ENCODE measurements at places on chromosomes 3 and 15.

DNA sequence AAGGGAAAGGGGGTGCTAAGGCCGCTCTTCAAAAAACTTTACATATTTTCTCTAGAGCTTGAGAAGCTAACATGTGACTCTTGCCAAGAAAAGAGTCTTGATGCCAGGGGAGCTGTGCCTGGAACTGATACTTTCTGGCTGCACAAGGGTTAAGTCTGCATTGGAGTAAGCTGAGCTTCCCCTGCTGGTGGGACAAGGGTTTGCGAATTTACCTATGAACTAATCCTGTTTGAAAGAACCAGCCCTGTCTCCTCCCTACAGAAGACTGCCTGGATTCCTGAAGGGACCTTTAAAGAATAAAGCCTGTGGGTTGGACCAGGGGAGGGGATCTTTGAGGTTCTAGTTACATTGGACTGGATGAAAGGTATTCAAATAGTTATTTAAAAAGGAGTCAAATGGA is 58.3 kb upstream of the EPHA3 start:
- DNase-seq, result no peak

DNA sequence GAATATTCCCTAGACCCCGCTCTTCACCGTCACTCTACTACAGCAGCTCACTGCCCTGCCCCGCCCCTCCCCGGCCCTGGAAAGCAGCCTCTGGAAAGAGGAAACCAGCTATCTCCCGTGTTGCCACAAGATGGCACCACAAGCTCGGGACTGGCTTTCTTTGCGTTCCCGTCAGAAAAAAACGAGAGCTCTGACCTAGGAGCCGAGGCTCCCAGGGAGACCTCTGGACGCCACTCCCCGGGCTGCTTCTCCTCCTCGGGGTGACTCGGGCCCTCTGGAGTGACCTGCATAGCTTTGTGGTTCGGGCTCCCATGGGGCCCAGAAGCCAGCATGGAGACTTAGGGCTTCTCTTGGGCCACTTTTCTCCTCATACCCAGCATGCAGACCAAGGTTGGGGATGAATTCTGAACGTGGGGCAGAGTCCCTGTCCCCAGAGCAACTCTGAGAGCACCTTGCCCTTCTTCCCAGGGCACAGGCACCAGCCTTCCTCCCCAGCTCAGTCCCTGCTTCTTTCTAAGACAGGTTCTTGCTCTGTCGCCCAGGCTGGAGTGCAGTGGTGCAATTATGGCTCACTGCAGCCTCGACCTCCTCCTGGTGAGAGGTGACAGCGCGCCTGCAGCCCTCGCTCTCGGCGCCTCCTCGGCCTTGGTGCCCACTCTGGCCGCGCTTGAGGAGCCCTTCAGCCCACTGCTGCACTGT is 19.0 kb downstream of the STOML1 start:
- DNase-seq, result peak; percentile 35

- no peak for DNase-seq
Observed at GRCh38 chr3:134302674-134303073, 52.0 kb upstream of the RYK start.

GRCh38 chr3:43059456-43059855 is 46.4 kb downstream of the POMGNT2 start:
- no peak for DNase-seq

GRCh38 chr3:76812649-76813242 is 227.2 kb upstream of the ROBO2 start:
- DNase-seq, result no peak

DNA sequence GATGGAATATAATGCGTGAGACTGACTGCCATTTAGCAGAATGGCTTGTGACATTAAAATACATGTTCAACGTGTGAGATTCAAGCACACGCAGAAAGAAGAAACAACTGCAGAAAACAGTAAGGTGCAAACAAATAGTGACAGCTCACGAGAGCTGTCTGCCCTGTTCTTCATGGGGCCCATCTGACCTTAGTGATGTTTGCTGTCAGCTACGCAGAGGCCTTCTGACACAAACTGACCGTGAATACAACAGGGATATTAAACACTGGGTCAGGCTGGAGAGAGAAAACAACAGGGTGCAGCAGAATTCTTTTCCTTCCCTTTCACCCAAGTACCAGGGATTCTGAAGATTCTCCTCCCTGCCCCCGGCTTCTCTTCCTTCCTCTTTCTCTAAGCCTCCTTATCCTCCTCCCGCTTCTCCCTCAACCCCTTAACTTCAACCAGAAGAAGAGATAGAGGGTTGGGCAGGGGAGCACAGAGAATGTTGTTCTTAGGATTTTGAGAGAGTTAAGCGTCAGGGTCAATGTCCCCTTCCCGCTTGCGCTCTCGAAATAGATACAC is 2.1 kb downstream of the TNFAIP8L3 start:
- DNase-seq, result no peak

GRCh38 chr15:42427429-42428223 is 63.3 kb downstream of the ZNF106 start:
- DNase-seq, result no peak

DNA sequence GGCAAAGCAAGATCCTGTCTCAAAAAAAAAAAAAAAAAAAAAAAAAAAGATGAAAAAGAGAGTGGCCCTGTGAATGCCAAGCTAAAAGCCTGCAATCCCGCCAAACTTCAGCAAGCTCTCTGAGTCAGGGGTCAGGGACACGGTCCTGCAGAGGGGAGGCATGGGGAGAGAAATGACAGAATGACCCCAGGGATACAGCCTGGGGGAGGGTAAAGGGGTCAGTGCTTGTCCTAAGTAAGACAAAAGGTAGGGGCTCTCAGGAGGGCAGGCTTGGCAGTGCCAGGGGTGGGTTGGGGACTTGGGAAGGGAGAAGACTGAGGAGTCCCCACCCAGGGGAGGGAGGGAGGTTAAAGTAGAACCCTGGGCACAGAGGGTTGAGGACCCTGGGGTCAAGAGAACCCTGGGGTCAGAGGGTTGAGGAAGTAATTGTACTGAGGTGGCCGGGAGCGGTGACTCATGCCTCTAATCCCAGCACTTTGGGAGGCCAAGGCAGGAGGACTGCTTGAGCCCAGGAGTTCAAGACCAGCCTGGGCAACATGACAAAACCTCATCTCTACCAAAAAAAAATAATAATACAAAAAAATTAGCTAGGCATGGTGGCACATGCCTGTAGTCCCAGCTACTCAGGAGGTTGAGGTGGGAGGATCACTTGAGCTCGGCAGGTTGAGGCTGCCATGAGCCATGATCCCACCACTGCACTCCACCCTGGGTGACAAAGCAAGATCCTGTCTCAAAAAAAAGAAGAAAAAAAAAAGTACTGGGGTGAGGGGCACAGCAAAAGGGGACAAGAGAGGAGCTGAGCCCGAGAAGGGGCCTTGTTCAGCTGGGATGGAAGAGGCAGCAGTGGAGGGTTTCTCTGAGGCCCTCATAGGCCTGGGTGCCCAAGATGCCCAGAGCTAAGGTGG is 5.2 kb upstream of the SEMA3B start:
- no peak for DNase-seq

DNA sequence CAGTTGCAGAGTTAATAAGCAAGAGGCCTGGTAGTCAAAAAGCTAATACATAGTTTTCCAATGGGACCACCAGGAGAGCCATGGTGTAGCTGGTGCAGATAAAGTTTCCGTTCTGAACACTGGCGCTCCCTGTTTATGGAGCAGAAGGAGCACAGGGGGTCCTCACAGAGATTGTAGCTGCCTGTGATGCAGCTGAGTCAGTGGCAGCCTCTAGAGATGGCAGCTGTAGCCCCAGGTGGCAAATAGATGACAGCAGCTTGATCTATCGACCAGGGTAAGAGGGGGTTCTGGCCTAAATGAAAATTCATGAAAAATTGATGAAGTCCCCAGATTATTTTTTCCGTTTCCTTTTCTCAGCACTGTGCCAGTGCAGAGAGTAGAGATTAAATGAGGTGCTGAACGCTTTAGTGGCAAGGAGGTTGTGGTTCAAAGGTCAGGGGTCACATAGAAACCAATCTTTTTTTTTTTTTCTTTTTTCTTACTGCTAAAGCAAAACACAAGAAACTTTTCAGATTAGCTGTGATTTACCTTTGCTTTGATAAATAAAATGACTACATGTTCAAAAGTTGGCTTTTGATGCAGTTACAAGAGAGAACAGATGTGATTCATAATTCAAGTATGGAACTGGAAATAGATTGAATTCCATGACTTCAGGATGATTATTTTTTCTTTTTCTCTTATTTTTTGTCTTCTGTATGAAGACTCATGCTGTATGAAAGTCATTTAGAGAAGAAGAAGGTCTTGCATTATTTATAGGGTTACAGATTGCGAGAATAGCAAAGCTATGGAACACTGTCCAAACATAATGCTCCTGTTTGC is 63.3 kb downstream of the ROBO2 start:
- DNase-seq, result no peak

- DNase-seq, result no peak
Observed at GRCh38 chr3:165389064-165389463, 192.9 kb upstream of the SLITRK3 start.

- DNase-seq, result no peak
Observed at GRCh38 chr3:61608072-61608471, 46.7 kb downstream of the PTPRG start.

- no peak for DNase-seq
Observed at GRCh38 chr3:178787960-178788359, 251.7 kb downstream of the KCNMB2 start.

- no peak for DNase-seq
Observed at GRCh38 chr3:172112078-172112733, 72.8 kb downstream of the FNDC3B start.

GRCh38 chr3:28206479-28206878 is 34.9 kb upstream of the CMC1 start:
- no peak for DNase-seq

DNA sequence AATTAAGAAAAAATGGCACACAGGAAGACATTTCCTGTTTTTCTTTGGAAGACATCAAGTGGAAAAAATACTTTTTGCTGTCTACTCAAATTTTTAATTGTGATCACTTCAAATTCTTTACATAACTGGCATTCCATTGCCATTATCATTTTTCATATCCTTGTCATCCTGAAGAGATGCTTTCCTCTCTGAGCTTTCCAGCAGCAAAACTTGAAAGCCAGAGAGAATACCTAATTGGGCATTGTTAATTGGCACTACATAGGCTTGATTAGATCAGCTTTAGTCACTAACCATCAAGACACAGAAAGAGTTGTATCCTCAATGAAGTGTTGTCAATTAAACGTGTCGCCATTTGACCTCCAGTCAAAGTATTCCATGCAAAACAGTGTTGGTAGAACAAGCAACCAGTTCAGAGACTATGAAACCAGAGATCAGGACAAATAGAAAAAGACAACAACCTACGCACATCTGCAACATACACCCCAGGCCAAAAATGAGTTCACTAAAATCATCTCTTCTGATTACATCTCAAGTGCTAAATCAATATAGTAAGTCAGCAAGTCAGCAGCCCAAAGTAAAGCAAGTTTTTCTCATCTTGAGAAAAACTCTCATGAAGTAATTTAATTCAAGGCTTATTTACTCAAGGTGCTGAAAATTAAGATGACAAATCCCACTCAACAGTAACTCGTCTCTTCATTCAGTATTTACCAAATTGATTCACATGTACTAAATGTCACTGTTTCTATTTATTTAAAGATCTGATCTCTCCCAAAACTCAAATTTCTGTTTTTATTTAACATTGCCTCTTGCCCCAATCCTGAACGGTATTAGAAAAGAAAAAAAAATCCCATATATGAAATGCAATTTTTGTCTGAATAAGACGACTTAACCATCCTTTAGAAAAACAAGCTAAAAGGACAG is 123.0 kb downstream of the SUCLG2 start:
- DNase-seq, result no peak

DNA sequence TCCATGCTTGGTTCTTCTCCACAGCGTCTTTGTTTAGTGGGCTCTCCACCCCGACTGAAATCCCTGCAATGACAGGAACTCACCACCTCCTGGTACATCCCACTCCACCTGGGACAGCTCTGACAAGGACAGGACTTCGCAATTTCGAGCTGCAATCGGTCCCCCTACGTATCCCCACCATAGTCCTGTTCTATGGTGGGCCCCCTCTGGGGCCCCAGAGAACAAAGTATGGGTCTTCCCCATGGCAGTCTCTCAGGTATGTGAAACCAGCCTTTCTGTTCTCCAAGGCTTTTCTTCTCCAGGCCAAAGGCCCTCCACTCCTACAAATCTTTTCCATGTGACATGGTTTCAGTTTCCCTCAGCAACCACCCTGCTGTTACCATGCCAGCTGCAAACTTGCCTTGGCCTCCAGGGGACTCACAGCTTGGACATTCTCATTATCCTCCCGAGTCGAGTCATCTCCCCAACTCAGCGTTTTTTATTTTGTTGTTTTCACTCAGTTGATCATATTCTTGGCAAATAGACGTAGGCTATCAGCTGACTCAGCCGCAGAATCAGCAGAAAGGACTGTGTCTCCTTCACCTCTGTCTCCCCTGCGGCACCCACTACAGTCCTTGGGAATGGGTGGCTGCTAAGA is 233.3 kb downstream of the OPA1 start:
- no peak for DNase-seq

- DNase-seq, result no peak
Observed at GRCh38 chr3:36945333-36945980, 603 bp upstream of the TRANK1 start.

DNA sequence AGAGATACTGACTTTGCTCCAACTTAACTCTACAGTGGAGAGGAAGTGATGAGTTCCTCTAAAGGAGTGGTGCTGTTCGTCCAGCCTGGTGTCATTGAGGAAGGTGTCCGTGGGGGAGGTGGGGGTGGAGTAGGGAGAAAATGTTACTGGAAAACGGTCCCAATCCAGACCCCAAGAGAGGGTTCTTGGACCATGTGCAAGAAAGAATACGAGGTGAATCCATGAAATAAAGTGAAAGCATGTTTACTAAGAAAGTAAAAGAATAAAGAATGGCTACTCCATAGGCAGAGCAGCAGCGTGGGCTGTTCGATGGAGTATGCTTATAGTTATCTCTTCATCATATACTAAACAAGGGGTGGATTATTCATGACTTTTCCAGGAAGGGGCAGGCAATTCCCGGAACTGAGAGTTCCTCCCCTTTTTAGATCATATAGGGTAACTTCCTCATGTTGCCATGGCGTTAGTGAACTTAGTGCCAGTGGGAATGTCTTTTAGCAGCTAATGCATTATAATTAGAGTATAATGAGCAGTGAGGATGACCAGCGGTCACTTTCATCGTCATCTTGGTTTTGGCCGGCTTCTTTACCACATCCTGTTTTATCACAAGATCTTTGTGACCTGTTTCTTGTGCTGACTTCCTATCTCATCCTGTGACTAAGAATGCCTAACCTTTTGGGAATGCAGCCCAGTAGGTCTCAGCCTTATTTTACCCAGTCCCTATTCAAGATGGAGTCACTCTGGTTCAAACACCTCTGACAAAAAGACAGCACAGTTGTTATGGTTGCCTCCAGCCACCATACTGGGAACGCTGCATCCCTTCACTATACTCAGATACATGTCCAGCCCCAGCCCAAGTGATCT is 38.6 kb downstream of the CLEC3B start:
- peak; percentile 80 for DNase-seq

GRCh38 chr15:34890424-34890823 is 79.1 kb downstream of the AQR start:
- no peak for DNase-seq

GRCh38 chr3:19106307-19106706 is 42.0 kb upstream of the KCNH8 start:
- no peak for DNase-seq

DNA sequence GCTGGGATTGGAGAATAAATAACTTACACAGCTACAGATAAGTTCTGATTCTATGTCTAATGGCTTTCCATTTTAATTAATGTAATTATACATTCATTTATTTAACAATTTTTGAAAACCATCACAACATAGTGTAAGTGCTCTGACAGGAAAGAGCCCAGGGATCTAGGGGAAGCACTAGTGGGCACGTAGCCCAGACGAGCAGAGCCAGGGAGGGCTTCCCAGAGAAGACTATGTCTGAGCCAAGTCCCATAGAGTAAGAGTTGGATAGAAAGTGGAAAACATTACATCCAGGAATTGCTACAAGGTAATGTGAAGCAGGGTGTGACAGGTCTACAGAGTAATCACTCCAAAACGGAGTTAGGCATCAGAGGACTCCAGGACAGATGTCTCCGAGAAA is 2.9 kb upstream of the HGD start:
- DNase-seq, result no peak

All from GF-D8 (cell line).